ENCODE measurements at places on chromosomes 2 and 18.

DNA sequence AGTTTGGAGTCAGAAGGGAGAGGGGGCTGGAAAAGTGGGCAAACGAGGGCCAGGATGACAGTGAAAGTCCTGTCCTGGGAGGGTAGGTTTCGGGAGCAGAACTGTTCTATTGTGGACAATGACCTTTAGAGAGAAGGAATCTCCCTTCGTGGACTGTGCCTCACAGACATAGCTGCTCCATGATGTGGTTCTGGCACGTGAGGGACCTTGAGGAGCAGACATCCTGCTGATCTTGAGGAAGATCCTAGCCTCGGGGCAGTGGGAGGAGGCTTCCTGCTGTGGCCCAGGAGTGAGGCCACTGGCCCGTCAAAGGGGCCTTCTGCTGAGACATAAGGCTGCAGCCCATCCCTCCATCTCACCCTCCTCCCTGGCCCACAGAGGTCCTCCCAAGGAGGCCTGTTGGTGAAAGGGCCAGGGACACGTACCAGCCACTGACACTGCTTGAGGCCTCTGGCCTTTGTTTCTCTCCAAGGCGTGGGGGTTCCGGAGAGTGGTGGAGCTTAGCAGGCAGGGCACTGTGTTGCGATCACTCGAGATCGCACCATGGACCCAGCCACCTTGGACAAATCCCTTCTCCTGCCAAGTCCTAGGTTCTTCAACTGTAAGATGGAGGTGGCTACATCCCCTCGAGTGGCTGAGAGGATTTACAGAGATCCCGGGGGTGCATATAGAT, 167.2 kb downstream of the CELF4 start:
- DNase-seq: no peak

DNA sequence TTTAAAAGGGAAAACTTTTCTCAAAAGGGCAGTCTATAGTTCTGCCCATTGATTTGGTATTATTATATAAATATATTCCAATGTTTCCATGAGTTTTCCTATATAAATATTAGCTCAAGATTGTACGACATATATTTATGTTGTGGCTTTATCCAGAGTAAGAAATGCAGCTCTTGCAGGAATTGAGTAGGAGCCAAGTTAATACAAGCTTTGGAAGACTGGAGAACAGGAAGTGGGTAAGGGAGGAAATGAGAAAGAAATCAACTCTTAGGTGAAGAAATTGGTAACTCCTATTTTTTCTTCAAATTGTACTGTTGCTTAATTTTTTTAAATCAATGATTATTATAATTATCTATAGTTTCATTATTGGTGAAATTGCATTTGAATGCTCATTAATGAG, 105.4 kb upstream of the FAM117B start:
- DNase-seq: peak; percentile 77

DNA sequence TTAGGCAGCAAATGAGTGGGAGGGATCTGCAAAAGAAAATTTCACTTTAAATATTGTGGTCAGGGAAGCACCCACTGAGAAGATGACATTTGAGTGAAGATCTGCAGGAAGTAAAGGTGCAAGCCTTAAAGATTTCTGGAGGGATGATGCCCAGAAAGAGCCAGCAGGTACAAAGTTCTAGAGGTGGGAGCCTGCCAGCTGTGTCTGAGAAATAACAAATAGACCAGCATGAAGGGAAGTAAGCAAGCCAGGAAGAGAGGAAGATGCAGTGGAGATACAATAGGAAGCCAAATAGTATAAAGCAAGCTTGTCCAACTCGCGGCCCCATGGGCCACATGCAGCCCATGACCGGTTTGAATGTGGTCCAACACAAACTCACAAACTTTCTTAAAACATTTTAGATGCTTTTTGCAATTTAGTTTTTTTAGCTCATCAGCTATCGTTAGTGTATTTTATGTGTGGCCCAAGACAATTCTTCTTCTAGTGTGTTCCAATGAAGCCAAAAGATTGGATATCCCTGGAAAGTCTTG, 489.9 kb downstream of the DCC start:
- no peak for DNase-seq

GRCh38 chr2:191851158-191851557, 4.3 kb upstream of the CAVIN2 start:
- DNase-seq: no peak

- no peak for DNase-seq
Measured at GRCh38 chr2:60628026-60628425, 74.6 kb upstream of the BCL11A start.

GRCh38 chr18:38751898-38752297, 1186.3 kb upstream of the CELF4 start:
- no peak for DNase-seq

- no peak for DNase-seq
Measured at GRCh38 chr2:103265521-103265920, 503.7 kb downstream of the TMEM182 start.

- DNase-seq: no peak
Measured at GRCh38 chr2:124623560-124623959, 598.5 kb downstream of the CNTNAP5 start.

- no peak for DNase-seq
Measured at GRCh38 chr2:157905092-157905491, 29.0 kb upstream of the ACVR1 start.

GRCh38 chr2:121191191-121192170, 93.5 kb downstream of the TFCP2L1 start:
- DNase-seq: no peak

All from fibroblast of upper back skin (primary cell).